ENCODE measurements at places on chromosomes 1 and 21.

DNA sequence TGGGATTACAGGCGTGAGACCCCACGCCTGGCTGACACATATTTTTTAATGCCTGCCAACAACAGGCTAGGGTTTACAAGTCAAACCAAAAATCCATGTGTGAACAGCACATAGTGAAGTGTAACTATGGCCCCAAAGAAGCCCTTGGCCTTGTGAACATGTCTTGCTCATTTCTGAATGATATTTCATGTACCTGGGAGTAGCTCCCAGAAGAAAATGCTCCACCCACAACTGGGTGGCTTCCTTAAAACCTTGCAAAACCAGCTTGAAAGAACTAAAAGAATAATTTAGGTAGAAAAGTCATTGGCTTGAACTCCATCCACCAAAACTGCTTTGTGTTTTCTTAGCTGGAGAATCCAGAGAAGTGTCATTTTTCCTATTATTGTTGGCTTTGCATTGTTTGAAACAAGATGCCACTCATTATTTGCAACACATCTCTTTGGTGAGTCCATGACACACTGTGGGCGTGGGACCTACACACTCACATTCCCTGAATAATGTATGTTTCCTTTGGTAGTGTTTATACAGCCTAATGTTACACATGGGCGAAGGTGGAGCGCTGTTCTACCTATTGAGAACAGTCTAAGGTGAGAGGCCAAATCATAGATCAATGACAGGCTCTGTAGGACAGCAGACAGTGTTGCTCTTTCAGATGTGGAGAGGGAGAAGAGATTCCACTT, 28.5 kb upstream of the SDE2 start:
- DNase-seq = no peak

- DNase-seq = no peak
Measured at GRCh38 chr1:2801535-2802291, at the start of gene TTC34. TSS of gene TTC34 (minus strand) at chr1:2801693. CDS start at chr1:2800827, 866 bp downstream.

GRCh38 chr1:213418268-213419071, 367.4 kb downstream of the RPS6KC1 start:
- DNase-seq = no peak

DNA sequence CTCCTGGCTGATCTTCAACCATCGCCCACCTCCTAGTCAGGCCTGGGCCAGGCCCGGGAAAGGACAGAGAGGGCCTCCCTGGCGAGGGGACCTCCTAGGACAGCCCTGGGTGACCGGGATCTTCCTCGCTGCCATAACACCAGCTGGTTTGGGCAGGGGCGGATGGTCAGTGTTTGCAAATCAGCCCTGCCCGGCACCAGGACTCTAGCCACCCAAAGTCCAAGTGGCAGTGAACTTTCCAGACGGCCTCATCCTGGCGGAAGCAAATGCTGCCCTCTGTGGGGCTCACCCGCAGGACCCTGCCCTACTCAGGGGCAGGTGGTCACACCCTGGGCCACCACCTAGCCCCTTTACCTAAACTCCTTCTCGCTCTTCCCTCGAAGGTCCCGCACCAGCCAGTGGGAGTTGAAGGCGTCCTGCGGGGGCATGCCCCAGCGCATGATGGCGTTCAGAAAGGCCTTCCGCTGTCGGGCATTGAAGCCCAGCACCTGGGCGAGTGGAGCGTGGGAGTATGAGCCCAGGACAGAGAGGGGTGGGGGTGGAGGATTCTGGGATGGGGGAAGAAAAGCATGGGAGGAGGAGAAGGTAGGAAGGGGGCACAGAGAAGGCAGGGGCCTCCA, 55.3 kb downstream of the CHD5 start:
- DNase-seq = no peak

DNA sequence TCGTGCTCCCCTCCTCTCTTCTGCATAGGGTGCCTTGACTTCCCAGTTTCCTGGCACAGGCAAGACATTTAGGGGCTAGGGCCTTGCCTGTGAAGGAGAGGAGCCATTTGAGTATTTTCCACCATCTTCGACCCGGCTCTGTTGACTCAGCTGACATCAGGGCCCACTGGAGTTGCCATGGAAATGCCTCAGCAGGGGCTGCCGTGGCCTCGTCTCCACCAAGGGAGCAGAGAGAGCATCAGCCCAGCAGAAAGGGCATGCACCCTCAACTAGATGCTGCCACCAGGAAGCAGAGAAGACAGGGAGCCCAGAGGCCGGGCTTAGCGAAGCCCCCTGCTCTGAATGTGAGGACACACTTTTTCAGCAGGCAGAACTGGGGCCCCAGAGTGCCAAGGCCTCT, 101.9 kb upstream of the ACTL8 start:
- DNase-seq = no peak

DNA sequence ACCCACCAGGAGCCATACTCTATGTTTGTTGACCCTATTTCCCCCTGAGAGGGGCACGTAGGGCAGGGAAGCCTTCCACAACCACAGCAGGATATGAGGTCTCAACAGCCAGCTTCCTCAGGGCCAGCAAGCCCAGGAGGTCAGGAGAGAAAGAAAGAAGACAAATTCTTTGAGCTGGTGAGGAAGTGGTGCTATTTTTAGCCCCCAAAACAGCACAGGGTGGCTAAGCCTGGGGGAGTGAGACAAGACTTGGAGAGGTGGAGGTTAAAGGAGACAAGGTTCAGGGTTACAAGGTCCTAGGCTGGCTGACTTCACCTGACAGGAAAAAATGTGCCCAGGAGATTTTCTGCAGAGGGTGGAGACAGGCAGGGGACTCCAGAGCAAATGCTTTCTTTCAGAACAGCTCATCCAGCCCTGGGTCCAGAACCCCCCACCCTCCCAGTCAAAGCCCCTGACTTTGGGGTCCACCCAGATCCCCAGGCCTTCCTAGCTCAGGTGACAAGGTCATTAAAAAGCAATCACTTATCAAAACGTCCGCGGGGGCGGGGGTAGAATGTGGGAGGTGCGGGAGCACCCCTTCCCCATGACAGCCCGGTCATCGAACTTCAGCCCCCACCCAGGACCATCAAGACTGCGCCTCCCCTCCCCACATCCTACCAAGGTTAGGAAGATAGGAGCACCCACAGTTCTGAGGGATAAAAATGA, 1.3 kb downstream of the SV2A start:
- DNase-seq = no peak

DNA sequence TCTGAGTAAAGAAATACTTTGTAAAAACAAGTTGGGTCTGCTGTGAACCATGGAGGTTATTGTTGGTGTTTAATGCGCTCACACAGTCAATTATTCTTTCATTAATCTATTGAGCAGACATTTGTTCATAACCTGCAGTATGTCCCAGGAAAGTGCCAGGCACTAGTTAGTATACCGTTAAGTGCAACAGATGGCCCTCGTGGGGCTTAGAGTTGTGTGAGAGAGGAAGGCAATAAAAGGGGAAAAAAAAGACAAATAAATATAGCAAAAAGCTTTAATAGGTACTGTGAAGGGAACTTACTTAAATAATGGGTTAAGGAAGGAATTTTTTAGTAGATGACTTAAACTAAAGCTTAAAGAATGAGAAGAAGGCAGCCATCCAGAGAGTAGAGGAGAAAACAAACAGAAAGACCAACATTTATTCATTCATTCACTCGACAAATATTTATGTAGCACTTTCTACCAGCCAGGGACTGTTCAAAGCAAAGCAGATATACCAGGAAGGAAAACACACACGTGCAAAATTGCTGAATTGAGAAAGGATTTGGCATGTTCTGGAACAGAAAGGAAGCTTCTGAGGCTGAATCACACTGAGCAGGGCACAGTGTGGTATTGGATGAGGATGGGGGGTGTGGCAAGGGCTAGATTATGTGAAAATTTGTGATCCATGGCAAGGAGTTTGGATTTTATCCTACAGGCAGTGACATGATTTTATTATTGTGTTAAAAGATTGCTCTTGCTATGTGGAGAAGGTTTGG, 296.1 kb upstream of the SGIP1 start:
- DNase-seq = no peak

All from DMS79 treated with DMSO at 0.1 percent for 48 hours (cell line).